Stimulated activated naive B cell treated with anti-CD40 and anti-IgM and Interleukin-4, amounts not matched to agents 10 μg/mL and 1 μg/mL and 100 μg/mL, for 72 hours (primary cell): ENCODE measurements at places on chromosomes 16 and 17.
A peak's percentile ranks its signal among the peaks of the same experiment; 100 is the strongest.

- DNase-seq: no peak
These were observed 8.7 kb downstream of the C16orf87 start for GRCh38 chr16:46822270-46822669.

- DNase-seq: no peak
These were observed 32.2 kb downstream of the KIAA0753 start for GRCh38 chr17:6608321-6608720.

- no peak for DNase-seq
These were observed 12.7 kb downstream of the MMP15 start for GRCh38 chr16:58038219-58038641.

GRCh38 chr16:75263963-75264445, 12.6 kb upstream of the BCAR1 start:
- no peak for DNase-seq

- no peak for DNase-seq
These were observed 180.3 kb upstream of the MYOCD start for GRCh38 chr17:12485361-12485906.

GRCh38 chr16:11871193-11871592, 19.9 kb upstream of the RSL1D1 start:
- DNase-seq: no peak

DNA sequence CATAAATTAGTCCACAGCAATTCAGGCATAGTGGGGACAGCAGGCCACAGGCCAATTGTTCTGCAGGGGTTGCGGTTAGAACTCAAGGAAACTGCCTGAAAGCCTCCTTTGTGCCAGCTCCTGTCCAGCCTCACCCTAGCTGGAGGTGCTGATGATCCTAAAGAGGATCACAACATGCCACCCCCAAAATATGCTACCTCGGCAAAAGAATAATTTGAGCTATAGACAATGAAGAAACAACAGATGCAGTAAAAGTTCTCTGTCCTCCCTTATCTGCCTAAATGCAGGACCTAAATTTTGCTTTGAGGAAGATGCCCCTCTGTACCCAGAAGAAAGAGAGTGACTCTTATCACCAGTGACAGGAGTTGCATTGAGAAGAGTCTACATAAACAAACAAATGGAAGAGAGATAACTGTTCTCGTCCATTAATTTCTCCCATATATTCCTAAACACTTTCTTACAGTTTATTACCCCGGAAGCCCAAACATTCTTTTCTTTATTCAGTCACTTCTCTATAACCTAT, 14.7 kb downstream of the ALOX15 start:
- DNase-seq: no peak

- no peak for DNase-seq
These were observed 939 bp downstream of the MYH8 start for GRCh38 chr17:10420811-10421210.

GRCh38 chr17:80948019-80948975, 43.3 kb upstream of the CHMP6 start:
- DNase-seq: no peak

- no peak for DNase-seq
These were observed 36.9 kb downstream of the XYLT1 start for GRCh38 chr16:17433577-17434451.

DNA sequence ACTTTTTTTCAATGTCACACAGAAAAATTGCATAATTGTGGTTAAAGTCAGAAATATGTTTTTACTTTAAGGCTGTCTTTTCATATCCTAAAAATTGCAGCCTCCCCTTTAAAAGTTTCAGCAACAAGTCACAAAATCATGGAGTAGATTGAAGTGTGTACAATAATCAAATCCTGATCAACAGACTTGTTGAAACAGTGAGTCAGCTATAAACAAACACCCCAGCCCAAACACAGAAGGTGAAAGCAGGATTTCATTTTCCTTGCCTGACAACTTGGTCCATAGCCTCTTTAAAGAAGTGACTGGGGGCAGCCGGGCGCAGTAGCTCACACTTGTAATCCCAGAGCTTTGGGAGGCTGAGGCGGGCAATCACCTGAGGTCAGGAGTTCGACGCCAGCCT, 59.9 kb downstream of the WNT3 start:
- no peak for DNase-seq

- peak; percentile 4 for DNase-seq
These were observed 41.3 kb upstream of the SIAH1 start for GRCh38 chr16:48426244-48427141.

- DNase-seq: no peak
These were observed 3.1 kb downstream of the PSMC3IP start for GRCh38 chr17:42574463-42574862.

GRCh38 chr16:88685156-88686061, 898 bp downstream of the SNAI3 start:
- DNase-seq: no peak

GRCh38 chr17:742147-742793, 9.8 kb downstream of the GEMIN4 start:
- DNase-seq: no peak

DNA sequence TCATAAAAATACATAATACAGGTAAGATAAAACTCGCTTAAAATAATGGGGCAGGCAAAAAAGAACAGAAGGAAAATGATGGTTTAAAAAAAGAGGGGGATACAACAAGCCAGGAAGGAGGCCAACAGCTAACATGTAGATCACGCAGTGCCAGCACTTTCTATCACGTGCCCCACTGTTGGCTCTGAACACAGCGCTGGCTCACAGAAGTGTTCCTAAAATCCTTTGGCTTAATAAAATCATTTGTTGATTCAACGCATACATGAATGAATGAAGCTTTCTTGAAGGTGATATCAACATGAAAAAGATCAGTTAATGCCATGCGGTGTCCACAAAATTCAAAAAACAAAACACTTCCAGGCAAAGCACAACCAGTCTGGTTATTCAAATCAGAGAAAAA, 8.5 kb downstream of the ITGAE start:
- DNase-seq: no peak

- no peak for DNase-seq
These were observed 25.3 kb upstream of the KSR1 start for GRCh38 chr17:27430882-27431491.
